ENCODE measurements at places on chromosomes 11 and 22. TPM values are rescaled to one million over a fixed set of nuclear protein-coding genes. Genes with fewer than 3 reads are reported as not detected.
A peak's percentile ranks its signal among the peaks of the same experiment; 100 is the strongest.

GRCh38 chr22:23836692-23837495 is 1.9 kb downstream of the DERL3 start:
- DNase-seq = no peak

GRCh38 chr11:55942785-55943392 is 6.7 kb upstream of the OR5I1 start:
- DNase-seq = peak; percentile 23

The MS4A7 gene
- not detected for total RNA-seq

DNA sequence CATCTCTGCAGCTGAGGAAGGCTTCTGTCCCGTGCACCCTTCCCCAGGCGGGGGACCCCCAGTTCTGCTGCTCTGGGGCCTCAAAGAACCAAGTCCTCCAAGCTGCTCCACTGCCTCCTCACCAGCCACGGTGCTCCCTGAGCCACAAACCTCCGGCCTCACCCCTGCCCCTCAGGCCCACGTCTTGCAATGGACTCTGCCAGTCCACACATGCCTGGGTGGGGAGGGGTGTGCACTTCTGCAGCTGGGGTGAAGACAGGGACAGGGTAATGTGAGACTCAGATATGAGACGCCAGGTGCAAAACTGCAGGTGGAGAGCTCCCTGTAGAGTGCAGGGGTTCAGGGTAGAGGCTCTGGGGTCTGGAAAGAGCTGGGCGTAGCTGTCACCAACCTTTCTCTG is 3.2 kb upstream of the PTDSS2 start:
- DNase-seq = no peak

DNA sequence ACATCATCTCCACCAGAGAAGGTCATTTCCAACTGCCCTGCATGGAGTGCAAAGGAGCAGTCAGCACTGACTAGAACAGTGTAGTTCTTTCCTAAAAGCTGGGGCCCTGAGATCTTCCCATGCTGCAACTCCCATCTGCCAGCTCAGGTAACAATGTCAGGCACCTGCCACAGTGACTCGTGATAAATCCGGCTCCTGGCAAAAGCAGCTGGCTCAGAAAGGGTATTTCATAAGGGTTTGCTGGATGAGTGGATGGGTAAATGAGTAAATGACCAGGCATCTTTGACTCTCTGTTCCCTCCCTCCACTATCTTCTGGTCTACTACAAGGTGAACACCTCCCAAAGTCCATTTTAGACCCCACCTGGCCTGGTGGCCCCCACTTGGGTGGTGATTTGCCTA is 403.6 kb downstream of the NXPE2 start:
- no peak for DNase-seq

- DNase-seq = peak; percentile 57
These were observed 1.8 kb downstream of the TMEM86A start for GRCh38 chr11:18700375-18700774.

GRCh38 chr22:31739795-31740201 is 10.1 kb downstream of the PRR14L start:
- DNase-seq = no peak

The DDT gene
- 78.7 TPM for total RNA-seq

The ZFP91 gene
- 49.2 TPM for total RNA-seq

The BATF2 gene
- total RNA-seq = 0.59 TPM

The OR2AG1 gene
- not detected for total RNA-seq

GRCh38 chr11:131248588-131248987 is 121.8 kb upstream of the NTM start:
- no peak for DNase-seq

The TMPRSS4 gene
- not detected for total RNA-seq

The AP2A2 gene
- total RNA-seq = 27.8 TPM

DNA sequence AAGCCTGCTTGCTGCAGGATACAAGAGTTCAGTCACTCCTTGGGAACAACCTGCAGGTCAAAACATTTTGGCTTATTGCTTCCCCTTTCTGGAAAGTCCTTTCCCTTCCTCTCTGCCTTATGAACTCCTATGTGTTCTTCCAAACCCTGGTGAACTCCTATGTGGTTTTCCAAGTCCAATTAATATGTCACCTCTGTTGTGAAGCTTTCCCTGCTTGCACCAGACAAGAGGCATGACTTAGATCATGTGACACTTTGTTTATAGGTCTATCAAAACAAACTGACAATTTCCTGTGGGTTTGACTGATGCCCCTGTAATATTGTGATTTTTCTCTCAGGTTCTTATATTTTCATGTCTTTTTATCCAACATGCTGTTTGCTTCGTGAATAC is 64.2 kb downstream of the ENDOD1 start:
- DNase-seq = no peak

DNA sequence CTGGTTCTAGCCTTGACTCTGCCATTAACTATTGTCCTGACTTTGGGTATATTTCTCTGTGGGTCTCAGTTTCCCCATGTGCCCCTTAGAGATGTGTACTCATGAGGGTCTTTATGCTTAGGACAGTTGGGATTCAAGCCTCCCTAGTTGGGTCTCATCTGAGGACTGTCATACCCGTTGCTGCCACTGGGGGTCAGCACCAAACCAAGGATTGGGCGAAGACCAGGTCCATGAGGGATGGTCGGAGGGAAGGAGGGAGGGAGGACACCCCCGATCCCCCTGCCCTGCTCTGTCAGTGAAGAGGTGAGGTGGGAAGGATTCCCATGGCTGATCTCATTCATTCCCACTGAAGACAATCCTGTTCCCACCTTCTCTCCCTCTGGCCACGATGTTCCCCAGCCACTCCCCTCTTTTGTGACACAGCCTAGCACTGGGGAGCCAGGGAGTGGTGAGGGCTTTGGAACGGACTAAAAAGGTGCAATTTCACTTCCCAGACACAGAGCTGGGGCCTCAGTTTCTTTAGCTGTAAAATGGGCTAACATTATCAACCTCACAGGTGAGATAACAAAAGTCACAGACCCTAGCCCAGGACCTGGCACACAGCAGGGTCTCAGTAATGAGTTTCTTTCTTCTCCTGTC is 12.4 kb upstream of the KLHL35 start:
- DNase-seq = peak; percentile 59

- no peak for DNase-seq
These were observed 8.4 kb upstream of the TNFRSF13C start for GRCh38 chr22:41935015-41935351.

- DNase-seq = peak; percentile 71
These were observed 347.9 kb upstream of the NCAM1 start for GRCh38 chr11:112613051-112613972.

GRCh38 chr22:42637555-42637954 is 2.8 kb downstream of the ATP5MGL start:
- DNase-seq = no peak

DNA sequence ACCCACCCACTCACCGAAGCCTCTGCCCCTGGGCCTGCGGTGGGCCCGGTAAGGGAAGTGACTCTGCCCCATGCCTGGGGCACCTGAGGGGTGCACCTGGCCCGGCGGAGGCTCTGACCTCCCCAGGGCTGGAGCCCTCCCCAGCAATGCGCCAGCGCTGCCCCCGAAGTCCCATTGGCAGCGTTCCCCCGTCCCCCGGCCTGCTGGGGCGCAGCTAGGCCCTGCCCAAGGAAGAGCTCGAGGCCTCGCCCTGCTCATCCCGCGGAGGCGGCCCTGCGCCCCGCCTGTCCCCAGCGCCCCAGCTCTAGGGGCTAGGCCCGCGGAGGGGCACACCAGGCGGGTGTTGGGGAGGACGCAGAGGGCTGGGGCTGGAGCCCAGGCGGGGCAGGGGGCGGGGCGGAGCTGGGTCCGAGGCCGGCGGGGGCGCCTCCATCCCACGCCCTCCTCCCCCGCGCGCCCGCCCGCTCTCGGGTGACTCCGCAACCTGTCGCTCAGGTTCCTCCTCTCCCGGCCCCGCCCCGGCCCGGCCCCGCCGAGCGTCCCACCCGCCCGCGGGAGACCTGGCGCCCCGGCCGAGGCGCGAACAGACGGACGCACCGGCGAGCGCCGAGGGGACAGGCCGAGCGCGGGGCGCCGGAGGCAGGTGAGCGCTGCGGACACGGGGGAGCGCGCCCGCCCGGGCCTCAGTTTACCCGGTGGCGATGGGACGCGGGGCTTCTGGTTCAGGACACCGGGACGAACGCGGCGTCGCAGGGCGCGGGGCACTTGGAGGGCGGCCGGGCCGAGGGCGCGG is at the start of gene EPS8L2:
TSS of gene EPS8L2 (plus strand) at position 586 of the 793 bp plus-strand sequence. CDS start 3,177 bp downstream, outside the sequence.
- DNase-seq = no peak

- DNase-seq = no peak
These were observed 22.4 kb upstream of the LRRC32 start for GRCh38 chr11:76692956-76693355.

DNA sequence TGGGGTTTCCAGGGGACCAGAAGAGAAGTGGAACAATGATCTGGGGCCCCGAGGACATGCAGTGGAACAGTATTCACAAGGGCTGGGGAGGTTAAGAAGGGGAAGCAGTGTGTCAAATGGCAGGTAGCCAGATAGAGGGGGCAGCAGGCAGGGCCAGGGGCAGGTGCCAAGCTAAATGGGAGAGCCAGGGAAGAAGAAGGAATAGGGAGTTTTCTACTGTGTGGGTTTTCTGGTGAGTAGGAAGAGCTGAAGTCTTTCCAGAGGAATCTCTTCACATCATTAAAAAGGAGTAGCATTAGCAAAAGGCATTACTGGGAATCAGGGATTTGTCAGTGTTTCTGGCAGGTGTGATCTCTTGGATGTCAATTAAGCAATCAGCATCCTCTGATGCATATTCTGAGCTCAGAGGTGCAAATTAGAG is 55.8 kb downstream of the IRAG1 start:
- no peak for DNase-seq

DNA sequence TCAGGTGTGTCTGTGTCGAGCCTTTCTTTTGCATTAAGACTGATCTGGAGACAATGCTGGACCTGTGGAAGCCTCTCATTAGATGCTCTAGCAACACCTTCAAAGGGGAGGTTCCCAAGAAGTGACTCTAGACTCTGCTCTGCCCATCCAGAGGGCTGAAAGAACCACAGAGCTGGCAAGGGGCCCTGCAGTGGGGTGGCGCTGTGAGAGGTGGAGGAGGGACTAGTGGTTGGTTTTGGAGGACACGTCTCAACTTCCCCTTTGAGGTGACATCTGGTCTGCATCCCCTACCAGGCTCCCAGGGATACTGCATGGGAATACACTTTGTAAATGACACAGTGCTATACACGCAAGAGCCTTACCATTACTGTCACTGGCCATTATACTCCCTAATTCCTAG is 34.2 kb upstream of the SYT13 start:
- no peak for DNase-seq

DNA sequence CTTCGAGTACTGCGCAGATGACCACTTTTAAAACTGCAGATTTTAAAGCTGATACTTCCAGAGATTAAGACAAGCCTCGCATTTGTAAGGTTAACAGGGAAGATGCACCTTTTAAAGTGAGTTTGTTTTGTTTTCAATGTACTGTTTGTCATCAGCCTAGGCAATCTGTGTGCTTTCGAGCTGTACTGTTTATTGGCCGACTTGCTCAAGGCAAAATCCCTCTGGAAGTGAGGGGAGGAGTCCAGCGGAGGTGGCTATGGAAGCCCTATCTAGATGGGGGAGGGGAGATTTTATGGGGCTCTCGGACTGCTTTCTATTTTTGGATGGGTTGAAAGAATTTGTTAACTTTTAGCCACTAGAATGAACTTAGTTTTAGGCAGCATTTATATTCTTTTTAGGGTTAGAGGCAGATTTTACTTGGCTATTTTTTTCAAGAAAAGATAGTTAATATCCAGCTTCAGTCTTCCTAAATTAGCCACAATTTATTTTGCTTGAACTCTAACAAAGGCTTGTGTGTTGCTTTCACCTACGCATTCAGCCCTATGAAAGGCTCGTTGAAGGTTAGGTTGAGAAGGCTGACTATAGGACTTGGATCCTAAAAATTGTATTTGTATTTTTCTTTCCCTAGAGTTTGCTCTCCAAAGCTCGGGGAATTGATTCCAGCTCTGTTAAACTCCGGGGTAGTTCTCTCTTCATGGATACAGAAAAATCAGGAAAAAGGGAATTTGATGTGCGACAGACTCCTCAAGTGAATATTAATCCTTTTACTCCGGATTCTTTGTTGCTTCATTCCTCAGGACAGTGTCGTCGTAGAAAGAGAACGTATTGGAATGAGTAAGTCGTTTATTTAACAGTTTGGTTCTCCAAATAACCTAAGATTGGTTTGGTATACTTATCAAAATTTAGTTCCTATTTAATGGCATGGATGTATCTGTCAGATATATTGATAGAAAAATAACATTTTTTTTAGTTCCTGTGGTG is 2.1 kb downstream of the WEE1 start:
- peak; percentile 90 for DNase-seq

DNA sequence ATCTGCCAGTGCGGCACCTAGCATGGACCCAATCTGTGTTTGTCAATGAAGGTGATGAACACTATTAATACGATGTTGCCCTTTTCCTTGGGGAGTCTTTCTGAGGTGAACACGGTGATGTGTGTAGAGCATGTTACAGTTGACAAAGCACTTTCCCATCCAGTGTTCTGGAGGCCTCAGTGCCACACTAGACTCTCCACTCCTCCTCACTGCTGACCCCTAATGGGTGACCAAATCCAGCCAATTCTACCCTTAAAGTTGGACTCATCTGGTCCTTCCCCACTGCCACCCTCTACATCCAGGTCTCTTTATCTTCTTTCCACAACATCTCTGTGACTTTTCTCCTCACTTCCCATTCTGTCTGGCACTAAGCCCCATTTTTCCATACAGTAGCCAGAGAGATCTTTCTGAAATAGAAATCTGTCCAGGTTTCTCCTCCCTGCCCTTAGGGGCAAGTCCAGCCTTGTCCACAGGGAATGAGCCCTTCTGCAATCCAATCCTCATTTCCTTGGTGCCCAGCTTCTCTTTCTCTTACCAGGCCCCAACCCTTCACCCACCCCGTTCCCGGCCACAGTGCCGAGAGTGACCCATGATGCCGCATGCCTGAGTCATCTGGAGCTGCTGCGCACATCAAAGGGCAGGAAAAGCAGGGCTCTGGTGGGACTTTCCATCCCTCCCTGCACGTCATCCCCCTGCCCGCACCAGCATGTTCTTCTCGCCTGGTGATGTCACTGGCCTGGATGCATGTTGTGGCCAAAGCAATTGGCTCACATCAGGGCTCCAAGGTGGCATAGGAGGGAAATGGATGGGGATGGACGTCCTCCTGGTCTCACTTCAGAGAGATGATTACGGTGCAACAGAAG is 64.2 kb downstream of the RASSF10 start:
- peak; percentile 92 for DNase-seq

- DNase-seq = no peak
These were observed 4.3 kb downstream of the INCENP start for GRCh38 chr11:62127941-62128770.

- DNase-seq = no peak
These were observed 59.1 kb downstream of the KCNC1 start for GRCh38 chr11:17793642-17794170.

The RRP7A gene
- 40.4 TPM for total RNA-seq

DNA sequence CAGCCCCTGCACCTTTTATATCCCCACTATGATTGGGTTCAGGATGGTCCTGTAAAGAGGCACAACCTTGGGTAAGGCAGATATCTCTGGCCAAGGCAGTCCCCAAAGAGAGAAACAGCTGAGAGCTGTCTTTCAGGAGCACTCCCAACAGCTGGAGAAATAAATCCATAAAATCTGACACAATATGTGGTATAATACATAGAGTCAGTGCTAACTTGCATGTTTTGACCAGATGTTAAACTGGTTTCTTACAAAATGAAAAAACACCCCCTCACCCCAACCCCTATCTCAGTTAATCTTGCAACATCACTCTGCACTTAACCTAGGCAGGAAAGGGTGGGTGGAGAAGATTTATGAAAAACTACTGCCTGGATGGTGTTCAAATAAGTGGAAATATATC is 44.0 kb upstream of the C11orf87 start:
- no peak for DNase-seq

GRCh38 chr22:24841261-24841660 is 35.2 kb downstream of the SGSM1 start:
- no peak for DNase-seq

All from A172 (cell line).